Mononuclear cell (primary cell): ENCODE measurements at places on chromosomes 16 and 17. TPM values are rescaled to one million over a fixed set of nuclear protein-coding genes. Genes with fewer than 3 reads are reported as not detected.

ZFPM1 gene
- 5.8 TPM for total RNA-seq

MPV17L gene
- total RNA-seq: under 0.01 TPM

AANAT gene
- not detected for total RNA-seq

CDH5 gene
- total RNA-seq: 0.42 TPM

SDR42E1 gene
- 2.8 TPM for total RNA-seq

IL34 gene
- total RNA-seq: 0.52 TPM

ZNF688 gene
- total RNA-seq: 9.4 TPM
